Fibroblast of pulmonary artery (primary cell): ENCODE measurements at places on chromosomes 5 and 9.

DNA sequence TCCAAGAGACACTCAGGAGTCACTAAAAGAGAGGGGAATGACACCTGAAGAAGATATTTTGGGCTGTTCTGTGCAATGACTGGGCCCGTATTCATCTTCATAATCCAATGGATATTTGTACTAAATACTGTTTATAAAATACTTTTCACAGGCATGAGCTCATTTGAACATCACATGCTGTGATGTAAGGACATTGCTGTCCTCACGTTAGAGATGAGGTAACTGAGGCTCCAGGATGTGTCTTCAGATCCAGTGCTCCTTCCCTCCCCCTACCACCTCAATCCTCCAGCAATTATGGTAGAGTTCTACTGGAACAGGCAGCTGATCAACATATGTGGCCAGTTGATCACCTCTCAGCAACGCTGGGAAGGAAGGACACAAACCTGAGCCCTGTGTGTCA is 139.4 kb upstream of the OSMR start:
- DNase-seq: no peak

GRCh38 chr5:127003798-127004495 is 26.4 kb downstream of the MARCHF3 start:
- DNase-seq: no peak

DNA sequence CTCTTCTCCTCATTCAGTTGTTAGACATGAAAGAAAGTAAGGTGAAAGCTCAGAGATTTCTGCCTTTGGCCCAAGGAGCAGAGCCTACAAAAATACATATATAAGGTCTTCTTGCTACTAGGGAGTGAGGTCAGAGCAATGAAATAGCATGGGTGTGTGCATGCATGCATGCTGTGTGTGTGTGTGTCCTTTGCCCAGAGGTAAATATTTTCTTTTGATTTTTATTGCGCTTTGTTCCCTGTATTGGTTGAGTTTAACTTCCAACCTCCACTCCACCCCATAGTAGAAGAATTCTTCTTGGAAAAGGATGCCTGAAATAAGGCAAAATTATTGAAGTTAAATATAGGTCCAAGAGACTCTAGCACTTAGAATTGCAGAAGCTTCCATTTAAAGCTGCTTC is 248.0 kb upstream of the PTGER4 start:
- no peak for DNase-seq

DNA sequence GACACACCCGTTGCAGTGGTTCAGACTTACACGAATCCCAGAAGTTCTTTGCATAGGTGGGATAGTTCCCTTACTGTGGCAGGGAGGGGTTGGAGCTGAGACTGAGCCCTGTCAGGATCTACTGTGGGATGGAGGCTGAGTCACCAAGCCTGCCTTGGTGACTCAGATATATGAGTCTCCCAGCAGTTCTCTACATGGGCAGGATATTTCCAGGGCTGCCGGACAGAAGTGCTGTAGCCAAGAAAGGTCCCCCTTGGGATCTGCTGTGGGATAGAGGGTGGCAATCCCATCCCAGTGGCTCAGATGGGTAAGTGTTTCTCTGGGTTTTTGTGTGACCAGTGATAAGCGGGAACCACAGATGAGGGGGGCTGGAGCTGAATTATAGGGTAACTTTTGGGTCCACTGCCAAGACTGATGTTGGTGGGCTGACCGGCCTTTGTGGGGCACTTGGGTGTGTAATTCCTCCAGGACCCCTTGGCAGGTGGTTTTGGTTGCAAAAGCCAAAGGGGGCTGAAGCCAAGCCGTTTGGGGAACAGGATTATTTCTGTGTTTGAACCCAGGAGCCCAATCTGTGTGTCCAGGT is 18.7 kb downstream of the XRCC4 start:
- DNase-seq: peak; percentile 69

GRCh38 chr5:135446206-135446605 is 942 bp downstream of the DCANP1 start:
- no peak for DNase-seq
